ENCODE measurements at places on chromosomes 1 and 21.

GRCh38 chr1:7068552-7068951 is 283.3 kb downstream of the CAMTA1 start:
- no peak for DNase-seq

DNA sequence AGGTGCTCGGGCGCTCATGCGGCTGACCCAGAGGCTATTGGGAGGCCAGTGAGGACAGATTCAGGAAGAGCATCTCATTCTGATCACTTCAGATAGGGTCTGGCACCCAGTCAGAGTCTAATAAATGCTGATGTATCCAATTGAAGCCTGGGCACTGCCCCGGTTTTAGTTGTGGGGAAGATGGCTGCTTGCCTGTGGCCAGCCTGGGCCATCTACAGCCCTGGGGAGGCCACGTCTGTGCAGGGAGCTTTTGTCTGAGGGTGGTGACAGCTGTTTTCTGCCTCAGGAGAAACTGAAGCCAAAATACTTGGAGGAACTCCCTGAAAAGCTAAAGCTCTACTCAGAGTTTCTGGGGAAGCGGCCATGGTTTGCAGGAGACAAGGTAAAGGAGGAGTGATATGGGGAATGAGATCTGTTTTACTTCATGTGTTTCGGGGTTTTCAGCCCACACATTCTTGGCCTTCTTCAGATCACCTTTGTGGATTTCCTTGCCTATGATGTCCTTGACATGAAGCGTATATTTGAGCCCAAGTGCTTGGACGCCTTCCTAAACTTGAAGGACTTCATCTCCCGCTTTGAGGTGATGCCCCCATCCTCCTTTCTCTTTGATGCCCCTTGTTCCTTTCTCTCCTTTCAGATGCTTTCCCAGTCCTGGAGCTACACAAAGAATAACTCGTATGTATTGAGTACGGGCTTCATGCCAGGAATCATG is 2.8 kb downstream of the GSTM5 start:
- no peak for DNase-seq

GRCh38 chr1:160451119-160451858 is 50.9 kb downstream of the VANGL2 start:
- no peak for DNase-seq

- DNase-seq = no peak
Measured at GRCh38 chr1:216178281-216178680, 245.0 kb downstream of the USH2A start.

DNA sequence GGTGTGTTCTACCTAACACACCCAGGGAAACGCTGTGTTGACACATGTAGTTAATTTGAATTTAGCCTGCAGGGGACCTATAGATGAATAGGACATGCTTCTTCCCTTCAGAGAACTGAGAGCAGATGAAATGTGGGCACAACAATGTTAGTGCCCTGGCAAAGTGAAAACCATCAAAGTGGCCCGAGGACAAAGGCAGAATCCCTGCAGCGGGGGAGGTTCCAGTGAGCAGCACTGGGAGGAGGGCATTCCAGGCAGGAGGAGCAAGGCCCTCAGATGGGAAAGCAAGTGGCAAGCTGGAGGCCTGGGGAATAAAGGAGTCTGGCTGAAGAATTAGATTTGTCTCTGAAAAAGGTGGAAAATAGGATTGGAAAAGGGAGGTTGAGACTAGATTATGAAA is 37.2 kb downstream of the C1orf94 start:
- no peak for DNase-seq

DNA sequence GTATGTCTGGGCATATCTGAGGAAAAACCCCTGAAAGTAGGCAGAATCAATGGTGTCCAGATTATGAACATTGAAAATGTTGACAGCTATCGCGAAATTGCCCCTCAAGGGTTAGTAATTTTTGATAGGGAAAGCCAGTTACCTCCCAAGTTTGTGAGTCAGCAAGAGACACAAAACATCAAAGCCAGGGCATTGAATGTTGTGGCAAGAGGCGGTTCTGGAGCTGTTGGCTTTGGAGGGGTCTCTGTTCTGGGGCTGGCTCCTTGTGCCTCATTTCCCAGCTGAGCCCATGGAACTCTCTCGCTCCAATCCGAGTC is 10.6 kb upstream of the S100A11 start:
- no peak for DNase-seq

- DNase-seq = no peak
Measured at GRCh38 chr1:36126005-36126716, 1.1 kb upstream of the COL8A2 start.

- no peak for DNase-seq
Measured at GRCh38 chr1:149923626-149924025, 4.0 kb downstream of the SF3B4 start.

- no peak for DNase-seq
Measured at GRCh38 chr21:34722684-34723300, 54.0 kb downstream of the CLIC6 start.

DNA sequence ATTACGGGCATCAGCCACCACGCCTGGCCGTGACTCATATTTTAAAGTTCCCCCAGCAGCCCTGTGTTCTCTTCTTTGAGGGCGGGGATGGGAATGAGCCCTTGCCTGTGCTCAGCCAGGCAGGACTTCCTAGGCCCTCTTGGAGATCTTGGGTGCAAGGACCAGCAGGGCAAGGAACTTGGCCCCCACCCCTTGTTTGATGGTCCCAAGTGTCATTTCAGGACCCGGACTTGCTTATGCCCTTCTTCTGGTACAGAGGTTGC is 9.3 kb downstream of the RASSF5 start:
- DNase-seq = no peak

DNA sequence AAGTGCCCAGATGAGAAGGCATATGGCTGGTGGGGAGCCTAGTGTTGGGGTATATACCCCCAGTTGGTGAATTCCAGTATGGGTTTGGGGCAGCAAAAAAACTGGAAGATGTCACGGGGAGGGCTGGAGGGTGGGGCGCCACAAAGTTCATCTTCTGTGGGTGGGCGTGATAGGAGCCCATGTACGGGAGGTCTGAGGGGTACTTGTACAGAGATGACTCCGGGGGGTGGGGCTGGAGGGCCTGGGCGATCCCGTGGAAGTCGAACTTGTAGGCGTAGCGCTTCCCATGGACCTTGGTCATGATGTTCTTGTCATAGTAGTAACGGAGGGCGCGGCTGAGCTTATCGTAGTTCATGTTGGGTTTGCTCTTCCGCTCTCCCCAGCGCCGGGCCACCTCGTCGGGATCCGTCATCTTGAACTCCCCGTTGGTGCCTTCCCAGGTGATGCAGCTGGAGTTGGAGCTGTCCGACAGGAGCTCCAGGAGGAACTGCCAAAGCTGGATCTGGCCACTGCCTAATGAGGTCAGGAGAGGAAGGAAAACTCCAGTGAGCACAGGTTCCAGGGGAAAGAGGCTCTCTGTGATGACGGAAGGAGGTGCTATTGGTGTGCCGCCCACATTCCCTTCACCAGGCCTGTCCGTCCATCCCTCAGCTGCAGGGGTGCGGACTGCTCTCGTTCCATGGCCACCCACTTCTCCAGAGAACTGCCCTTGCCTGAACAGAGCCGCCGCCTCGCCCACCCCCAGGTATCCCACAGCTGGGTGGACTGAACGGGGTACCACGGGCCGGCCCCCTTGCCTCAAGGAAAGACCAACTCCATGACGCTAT is 114.7 kb downstream of the ERG start:
- DNase-seq = no peak

Data from activated CD4-positive, CD25-positive, alpha-beta regulatory T cell (primary cell).